ENCODE measurements at places on chromosomes 2 and 18.
A peak's percentile ranks its signal among the peaks of the same experiment; 100 is the strongest.

DNA sequence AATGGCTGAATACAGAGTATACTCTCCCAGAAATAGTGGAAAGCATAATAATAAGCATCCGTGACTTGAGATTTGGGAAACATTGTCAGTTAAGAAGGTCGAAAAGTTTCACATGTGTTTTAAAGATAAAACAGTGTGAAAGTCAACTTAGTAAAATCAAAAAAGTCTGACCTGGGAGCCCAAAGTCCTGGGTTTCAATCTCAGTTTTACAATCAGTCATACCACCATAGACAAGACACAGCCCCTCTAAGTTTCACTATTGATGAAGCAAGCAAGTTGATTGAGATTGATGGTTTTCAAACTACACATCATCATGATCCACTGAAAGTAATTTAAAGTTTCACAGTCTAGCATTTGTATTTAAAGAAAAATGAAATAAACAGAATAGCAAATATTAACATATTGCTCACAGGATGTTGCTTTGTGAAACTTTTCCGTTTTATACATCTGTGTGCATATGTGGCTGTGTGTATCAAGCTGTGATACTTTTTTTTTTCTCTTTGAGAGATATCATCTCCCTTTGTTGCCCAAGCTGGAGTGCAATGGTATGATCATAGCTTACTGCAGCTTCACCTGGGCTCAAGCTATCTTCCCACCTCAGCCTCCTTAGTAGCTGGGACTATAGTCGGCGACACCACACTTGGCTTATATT is 71.1 kb downstream of the PIK3C3 start:
- DNase-seq: no peak

GRCh38 chr2:157784823-157785175 is 91.3 kb downstream of the ACVR1 start:
- DNase-seq: no peak

GRCh38 chr2:43540021-43540779 is 55.6 kb downstream of the THADA start:
- DNase-seq: peak; percentile 35

DNA sequence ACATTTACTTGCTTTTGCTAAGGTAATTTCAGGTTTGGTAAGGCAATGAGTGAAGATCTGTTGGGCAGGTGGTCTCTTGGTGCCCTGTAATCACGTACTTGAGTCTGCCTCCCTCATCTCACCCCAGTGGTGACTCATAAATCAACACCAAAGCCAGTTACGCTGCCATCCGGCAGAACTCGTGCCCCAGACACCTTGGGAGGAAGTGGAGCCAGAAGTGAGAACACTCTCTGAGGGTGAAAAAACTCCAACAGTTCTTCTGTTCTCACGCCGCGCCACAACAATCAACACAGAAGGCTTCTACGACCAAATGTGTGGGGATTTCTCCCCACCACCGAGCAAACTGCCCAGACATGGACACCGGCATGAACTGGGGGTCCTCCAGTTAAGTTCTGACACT is 206.2 kb downstream of the ARL4C start:
- DNase-seq: no peak

- no peak for DNase-seq
These were observed 24.4 kb downstream of the LRRFIP1 start for GRCh38 chr2:237651761-237652160.

DNA sequence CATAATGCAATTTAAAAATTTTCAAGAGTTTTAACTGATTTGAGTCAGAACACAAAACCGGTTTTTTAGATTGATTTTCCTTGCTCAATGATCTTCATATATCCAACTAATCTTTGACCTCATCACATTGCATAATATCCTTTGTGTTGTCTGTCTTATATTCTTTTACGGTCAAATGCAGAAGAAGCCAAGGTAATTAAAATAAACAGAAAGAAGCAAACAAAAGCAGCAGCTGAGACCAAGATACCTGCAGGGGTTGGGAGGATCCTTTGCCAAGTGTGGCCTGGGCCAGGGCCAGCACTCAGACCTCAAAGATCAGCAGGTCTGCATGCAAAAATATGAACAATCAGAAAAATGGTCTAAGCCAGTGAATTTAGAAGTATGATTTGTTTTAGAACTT is 428.9 kb upstream of the NETO1 start:
- no peak for DNase-seq

DNA sequence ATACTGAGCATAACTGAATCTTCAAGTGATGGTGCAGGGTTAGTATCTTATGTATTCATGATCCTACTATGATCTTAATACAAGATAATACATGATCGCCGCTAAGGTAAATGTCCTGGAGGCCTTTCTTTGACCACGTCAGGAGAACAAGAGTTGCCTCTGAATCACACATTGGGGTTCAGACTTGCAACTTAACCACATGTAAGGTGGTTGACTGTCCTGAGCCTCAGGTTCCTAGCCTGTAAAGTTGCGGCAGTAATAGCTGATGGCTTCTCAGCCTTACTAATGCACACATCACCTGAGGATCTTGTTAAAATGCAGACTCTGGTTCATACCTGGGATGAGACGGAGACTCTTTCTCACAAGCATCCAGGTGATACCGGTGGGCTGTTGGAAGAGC is 112.5 kb downstream of the MGAT5 start:
- DNase-seq: no peak

DNA sequence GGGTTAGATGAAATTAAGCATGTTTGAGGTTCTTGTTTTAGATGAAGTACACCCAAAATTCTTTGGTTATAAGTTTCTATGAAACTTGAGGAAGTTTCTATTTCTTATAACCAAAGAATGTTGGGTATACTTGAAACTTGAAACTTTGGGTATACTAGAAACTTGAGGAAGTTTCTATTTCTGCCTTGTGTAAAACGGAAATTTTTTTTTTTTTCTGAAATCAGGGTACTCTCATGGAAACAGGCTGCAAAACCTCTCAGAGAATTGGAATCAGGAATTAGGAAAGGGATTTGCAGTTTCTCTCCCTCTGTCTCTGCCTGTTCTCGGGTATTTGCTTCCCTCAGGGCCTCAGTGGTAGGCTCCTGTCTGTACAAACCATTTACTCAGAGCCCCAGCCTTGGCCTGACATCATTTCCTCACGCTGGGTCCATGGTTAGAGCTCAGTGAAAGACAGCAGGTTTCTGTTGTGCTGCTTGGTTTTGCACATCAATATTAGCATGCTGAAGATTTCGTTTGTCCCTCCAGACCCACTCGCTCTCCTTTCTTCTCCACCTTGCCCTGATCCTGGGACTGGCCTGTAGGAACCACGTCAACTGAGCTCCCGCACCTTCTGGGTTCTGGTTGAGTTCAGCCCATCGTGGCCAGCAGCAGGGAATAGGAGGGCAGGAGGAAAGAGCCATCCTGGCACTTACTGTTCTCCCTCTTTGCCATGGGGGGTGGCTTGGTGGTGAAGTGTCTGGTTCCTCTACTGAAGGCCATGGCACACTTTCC is 106.4 kb downstream of the POLR1A start:
- DNase-seq: peak; percentile 54

DNA sequence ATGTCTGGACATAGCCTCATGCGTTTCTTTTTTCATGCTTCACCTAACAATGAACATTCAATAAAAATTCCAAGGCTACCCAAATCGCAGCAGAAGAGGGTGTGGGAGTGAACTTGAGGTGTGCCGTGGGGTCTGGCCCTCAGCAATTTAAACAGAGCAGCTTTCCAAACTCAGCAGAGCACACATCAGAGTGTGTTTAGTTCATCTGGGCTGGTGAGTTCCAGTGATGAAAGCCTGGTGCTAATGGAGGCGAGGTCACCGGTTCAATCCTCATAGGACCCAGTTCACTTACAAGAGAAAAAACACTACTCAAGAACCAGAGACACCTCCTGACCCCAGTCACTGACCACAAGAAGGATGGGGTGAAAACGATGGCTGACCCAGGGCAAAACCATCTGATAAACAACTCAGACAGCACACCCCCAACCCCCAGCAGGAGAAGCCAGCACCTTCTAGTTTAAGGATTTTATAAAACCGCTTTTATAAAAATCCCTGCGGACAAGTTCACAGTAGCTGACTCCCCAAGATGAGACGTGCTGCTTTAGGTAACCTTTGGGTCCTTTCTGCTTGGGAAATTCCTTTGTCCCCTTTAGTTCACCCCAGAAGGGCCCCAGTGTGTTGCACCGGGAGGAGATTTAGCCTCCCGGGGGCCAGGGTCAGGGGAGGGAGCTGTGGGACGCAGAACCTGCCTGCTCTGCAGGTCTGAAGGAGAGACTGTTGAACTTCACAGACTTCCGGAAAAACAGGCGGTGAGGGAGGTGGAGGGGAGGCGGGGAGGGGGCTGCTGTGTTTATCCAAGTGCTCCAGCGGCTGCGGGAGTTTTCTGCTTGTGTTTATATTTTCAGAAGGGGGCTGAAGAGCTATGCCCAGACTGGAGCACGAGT is 152.7 kb upstream of the SOX11 start:
- DNase-seq: no peak

- no peak for DNase-seq
These were observed 2.2 kb upstream of the ACADL start for GRCh38 chr2:210227290-210228088.

- no peak for DNase-seq
These were observed 189.1 kb downstream of the UBE2E3 start for GRCh38 chr2:181169503-181169902.

GRCh38 chr18:67672155-67672554 is 155.6 kb upstream of the DSEL start:
- DNase-seq: peak; percentile 24

DNA sequence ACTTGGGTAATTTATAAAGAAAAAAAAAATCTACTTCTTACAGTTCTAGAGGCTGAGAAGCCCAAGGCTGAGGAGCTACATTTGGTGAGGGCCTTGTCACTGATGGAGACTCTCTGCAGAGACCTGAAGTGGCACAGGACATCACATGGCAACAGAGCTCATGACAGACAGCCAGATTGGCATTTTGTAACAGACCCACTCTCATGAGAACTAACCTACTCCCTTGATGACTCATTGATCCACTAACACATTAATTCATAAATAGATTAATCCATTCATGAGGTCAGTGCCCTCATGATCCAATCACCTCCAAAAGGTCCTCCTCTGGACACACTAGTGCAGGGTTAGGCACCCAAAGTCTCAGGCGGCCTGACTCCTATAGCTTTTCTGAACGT is 318.4 kb downstream of the GULP1 start:
- DNase-seq: no peak

- peak; percentile 7 for DNase-seq
These were observed 45.8 kb downstream of the WDR7 start for GRCh38 chr18:56696966-56697365.

DNA sequence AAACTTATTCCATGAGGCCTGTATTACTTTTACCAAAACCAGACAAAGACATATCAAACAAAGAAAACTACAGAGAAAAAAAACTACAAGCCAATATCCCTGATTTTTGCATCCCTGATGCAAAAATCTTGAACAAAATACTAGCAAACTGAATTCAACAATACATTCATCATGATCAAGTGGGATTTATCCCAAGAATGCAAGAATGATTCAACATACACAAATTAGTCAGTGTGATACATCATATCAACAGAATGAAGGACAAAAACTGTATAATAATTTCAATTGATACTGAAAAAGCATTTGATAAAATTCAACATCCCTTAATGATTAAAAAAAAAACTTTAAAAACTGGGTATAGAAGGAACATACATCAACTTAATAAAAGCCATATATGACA is 106.8 kb downstream of the SLC39A10 start:
- no peak for DNase-seq

DNA sequence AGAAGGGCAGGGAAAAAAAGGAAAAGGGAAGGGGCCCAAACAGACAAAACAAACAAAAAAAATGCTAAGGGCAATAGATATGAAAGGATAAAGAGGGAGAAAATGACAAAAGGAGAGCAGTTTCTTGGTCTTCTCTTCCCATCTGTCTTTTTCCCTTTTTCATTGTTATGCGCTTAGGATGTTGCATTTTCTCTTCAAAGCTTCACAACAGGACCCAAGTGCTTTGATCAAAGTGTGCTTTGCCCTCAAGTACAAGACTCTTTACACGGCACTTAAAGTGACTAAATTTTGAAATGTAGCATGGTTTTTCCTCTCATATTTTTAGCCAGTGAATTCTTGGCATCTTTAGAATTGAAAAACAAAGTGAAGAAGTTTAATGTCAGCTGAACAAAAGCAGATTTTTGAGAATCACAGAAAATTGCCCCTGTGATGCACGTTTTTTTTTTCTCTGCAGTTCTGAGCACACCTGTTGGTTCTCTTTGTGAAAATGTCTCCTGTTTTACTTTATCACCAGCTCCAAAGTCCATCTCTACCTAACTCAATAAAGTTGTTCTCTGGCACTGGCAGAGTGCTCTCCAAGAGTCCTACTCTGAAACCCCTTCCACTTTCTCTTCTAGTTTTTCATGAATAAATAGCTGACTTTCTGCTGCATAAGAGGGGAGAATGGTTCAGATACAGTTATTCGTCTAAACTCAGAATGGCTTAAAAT is 126.6 kb downstream of the KCNH7 start:
- DNase-seq: no peak

- no peak for DNase-seq
These were observed 74.7 kb downstream of the TNFRSF11A start for GRCh38 chr18:62399781-62400308.

- DNase-seq: no peak
These were observed 508.4 kb downstream of the PLCL1 start for GRCh38 chr2:198312596-198313483.

GRCh38 chr2:390959-391358 is 103.1 kb upstream of the ALKAL2 start:
- DNase-seq: no peak

DNA sequence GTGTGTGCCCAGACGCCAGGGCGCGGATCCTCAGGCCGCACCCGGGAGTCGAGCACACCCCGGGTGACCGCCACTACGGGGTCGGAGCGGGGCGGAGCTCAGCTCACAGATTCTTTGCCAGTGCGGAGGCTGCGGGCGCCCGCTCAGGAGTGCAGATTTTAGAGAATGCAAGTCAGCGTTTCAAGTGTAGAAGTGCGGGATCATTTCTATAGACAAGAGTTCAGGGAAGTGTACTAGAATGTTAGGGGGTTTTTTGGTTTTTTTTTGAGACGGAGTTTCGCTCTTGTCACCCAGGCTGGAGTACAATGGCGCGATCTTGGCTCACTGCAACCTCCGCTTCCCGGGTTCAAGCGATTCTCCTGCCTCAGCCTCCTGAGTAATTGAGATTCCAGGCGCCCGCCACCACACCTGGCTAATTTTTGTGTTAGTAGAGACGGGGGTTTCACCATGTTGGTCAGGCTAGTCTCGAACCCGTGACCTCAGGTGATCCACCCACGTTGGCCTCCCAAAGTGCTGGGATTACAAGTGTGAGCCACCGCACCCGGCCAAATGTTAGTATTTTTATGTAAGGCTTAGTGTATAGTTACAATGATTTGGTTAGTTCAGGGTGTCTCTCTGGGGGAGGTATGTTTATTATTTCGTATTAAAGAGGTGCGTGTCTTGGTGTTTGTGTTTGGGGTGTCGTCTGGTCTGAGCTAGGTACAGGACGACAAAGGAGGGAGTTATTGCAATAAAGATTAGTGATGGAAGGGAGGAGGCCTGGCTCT is 619 bp upstream of the FAM168B start:
- no peak for DNase-seq

- peak; percentile 28 for DNase-seq
These were observed 323.2 kb downstream of the PLCL1 start for GRCh38 chr2:198127627-198128026.

GRCh38 chr2:795531-796041 is 118.4 kb upstream of the TMEM18 start:
- DNase-seq: no peak

GRCh38 chr2:40316620-40317019 is 135.3 kb downstream of the SLC8A1 start:
- no peak for DNase-seq

Measured in brain microvascular endothelial cell (primary cell).